ENCODE measurements at places on chromosomes 5 and 9.
A peak's percentile ranks its signal among the peaks of the same experiment; 100 is the strongest.

GRCh38 chr5:82405618-82406204, 127.6 kb upstream of the RPS23 start:
- no peak for DNase-seq

DNA sequence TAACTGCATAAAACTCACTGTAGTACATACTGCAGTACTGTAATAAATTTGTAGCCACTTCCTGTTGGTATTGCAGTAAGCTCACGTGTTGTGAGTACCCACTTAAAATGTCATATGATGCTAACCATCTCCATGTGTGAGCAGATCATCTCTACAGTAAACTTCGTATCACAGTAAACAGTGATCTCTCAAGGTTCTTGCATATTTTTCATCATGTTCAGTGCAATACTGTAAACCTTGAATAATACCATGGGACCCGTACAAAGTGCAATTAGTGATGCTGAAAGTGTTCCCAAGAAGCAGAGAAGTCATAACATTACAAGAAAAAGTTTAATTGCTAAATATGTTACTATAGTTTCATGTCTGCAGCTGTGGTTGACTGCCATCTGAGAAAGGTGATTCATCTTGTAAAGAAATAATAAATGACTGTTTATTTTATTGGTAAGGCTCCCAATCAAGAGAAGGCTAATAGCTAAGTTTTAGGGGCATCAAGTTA, 253.8 kb upstream of the POU5F2 start:
- no peak for DNase-seq

DNA sequence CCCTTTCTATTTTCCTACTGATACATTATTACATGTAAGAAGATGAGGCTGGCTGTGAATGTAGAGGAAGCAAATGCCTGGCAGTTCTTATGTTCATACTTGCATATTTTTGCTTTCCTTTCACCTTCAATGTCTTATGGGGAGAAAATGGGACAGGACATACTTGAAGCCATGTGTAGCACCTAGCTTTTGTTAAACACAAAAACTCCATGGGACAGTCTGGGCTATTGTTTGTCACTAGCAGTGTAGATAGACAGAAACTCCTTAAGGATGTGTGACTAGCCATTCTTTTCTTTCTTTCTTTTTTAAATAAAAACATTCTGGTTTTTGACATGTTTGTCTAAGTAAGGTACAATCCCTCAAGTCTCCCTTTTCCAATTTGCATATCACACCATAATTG, 122.7 kb downstream of the ARL15 start:
- DNase-seq = no peak

DNA sequence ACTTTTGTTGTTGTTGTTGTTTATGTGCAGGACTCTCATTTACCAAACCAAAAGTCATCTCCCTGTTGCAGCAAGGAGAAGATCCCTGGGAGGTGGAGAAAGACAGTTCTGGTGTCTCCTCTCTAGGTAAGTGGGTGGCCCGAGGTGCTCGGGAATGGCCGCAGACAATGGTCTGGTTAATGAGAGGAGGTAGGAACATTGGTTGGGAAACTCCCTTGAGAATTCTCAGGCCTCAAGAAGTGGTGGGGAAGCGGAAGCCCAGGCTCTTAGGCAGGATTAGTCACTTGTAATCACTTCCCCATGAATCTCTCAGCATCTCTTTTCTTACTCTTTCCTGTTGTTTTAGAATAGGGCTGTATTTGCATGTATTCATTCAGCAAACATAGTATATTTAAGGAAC, 7.2 kb downstream of the ZNF354B start:
- no peak for DNase-seq

DNA sequence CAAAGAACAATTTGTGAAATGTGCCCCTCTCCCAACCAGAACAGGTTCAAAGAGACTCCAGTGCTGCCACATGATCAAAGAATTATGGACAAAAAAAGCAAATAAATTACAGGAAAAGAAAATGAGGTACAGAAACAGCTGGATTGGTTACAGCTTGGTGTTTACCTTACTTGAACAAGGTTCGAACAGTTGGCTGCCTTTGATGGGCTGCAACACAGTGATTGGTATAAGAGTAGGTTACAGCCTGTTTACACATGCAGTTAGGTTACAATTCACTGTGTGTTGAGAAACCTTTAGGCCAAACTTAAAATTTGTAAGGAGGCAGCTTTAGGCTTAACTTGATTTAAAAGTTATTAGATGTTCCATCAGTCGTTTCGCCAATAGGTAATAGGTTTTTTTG, 3.4 kb upstream of the MOCS2 start:
- DNase-seq = no peak

GRCh38 chr5:133938039-133938821, 30.2 kb downstream of the C5orf15 start:
- DNase-seq = no peak

DNA sequence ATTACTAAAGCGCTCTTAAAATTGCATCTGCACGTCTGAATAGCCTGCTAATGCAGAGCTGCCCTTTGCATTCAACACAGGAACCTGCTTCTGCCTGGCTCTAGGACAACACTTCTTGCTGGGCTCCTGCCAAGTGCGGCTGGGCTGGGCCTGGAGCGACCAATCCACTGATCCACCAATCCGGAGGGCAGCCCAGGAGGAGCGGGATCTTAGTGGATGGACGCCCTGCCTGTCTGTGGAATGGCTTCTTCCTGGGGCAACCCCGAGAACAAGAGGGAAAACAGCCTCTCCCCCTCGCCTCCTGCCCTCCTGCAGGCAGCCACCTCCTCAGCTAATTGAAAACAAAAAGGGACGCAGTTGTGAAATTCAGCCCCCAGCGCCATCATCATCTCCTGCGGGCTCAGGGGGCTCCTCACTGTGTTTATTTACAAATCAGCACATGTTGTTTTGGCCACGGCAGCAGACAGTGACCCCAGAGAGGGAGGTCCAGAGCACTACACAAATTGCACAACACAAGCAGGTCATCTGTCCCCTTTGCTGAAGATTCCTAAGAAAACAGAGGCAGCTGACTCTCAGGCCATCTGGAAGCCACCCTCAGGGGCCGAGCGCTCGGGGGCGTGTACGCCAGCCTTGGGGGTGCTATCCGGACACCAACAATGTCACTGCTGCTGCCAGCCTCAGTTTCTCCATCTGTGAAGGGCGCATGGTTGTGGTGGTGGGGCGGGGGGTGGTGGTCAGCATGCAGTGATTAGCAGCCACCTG, 57.3 kb downstream of the GADD45G start:
- peak; percentile 95 for DNase-seq

DNA sequence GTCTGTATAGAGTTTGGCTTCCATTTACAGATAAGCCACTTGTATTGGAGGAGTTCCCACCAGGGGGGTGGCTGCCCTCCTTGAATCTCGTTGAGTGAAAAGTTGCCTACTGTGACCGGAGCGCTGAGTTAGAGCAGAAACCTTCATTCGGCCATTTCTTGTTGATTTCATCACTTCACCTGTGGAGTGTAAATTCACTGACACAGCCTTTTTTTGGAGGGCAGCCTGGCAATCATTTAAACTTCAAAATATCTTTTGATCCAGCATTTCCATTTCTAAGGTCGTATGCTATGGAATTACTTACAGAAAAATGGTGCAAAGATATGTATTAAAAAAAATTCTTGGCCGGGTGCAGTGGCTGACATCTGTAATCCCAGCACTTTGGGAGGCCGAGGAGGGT, 40.8 kb downstream of the PRRC2B start:
- no peak for DNase-seq

GRCh38 chr5:113283558-113283957, 151.2 kb downstream of the TSSK1B start:
- no peak for DNase-seq

DNA sequence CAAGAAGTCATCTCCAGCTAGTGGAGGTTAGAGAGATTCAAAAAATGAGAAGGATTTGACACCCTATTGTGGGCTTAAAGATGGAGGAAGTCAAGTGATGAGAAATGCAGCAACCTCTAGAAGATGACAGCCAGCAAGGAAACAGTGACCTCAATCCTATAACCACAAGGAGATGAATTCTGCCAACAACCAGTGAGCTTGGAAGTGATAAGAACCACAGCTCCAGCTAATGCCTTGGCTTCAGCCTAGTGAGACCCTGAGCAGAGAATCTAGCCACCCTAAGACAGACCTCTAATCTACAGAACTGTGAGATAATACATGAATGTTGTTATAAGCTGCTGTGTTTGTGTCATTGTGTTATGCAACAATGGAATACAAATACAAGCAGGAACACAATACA, 262.4 kb downstream of the GRIA1 start:
- DNase-seq = no peak

DNA sequence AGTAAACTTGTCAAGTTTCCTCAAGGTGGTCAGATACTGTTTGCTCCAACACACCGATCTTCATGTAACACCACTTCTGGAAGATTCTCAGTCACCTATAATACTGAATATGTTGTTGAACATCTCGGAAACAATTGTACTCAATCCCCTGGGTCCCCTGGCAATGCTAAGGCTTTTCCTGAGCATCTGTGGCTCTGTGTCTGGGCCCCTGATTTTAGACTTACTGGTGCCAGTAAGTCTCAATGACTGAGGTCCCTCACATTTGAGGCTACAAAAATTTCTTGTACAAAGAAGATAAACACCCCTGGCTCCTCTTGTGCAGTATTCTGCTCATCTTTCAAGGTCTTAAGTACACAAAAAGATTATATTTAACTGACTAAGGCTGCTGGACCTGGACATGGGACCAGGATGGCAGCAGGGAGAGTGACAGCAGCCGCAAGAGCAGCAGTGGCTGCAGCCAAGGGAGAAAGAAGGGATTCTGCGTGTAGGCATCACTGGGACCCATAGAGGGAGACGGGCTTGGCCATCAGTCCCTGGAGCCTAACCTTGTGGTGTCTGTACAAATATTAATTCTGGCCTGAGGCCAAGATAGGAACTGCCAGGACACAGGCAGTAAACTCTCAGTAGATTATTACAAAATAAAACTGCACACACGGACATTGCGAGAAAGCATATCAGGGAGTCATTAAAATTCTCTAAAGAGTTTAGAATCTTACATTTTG, 49.0 kb upstream of the TNPO1 start:
- no peak for DNase-seq

- DNase-seq = peak; percentile 64
Observed at GRCh38 chr9:126667190-126668055, 53.7 kb downstream of the LMX1B start.

GRCh38 chr9:127347831-127348776, 48.9 kb upstream of the SLC2A8 start:
- DNase-seq = no peak

DNA sequence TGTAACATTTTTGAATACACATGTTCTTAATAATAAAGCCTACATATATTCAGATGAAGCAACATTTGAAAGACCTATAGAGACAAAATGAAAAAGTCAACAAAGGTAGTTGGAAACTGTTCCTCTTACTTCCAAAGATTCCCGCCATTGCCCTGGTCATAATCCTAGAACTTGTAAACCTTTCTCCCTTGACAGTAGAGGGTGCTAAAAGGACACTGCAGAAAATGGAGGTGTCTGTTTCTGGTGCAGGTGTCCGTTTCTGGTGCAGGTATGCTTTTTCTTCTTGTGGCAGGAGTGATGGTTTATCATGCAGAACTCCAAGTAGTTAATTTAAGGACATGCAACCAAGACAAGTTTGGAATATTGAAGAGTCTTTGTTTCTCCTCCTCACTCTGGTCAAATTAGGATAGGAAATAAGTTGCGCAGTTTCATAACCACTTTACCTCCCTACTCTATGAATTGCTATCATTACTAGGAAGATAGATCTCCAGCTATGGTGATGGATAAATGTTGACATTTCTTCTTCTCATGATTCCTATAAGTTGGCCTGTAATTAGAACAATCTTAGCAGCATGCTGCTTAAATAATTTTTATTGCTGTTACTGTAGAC, 56.0 kb upstream of the FAM174A start:
- peak; percentile 29 for DNase-seq

GRCh38 chr9:126428534-126429175, 102.0 kb downstream of the MVB12B start:
- no peak for DNase-seq

DNA sequence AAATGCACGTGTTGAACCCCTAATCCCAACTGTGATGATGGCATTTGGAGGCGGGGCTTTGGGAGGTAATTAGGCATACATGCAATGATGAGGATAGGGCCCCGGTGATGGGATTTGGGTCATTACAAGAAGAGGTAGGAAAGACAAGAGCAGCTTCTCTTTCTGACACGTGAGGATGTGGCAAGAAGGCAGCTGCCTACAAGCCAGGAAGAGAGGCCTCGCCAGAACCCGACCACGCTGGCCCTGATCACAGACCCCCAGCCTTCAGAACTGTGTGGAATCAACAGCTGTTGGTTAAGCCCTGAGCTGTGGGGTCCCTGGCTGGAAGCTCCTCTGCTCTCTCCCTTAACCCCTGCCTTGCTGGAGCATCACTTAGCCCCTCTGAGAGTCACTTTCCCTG, 57.5 kb downstream of the COL23A1 start:
- no peak for DNase-seq

- DNase-seq = no peak
Observed at GRCh38 chr5:132176987-132177386, 50.7 kb downstream of the P4HA2 start.
